ENCODE measurements at places on chromosomes 3 and 15.

DNA sequence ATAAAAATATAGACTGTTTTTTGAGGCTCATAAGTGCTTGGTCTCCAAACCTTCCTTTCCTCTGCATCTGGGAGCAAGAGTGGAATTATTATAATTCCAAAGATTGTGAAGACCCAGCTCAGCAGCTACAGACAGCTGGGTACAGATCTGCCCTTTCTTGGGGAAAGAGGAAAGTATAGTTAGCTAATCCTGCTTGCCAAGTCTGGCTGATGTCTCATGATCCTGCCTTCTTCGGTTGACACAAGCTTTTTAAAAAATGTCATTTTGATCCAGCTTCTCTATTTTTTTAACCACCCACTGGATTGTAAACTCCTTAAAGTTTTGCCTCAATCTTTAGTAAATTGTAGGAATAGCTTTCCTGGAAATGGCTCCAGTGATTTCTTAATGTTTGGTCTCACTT lies 181.1 kb downstream of the LRTM1 start:
- DNase-seq = no peak

- no peak for DNase-seq
Observed at GRCh38 chr15:48415036-48415886, 84.0 kb downstream of the DUT start.

- DNase-seq = no peak
Observed at GRCh38 chr3:17808994-17809393, 66.6 kb upstream of the TBC1D5 start.

DNA sequence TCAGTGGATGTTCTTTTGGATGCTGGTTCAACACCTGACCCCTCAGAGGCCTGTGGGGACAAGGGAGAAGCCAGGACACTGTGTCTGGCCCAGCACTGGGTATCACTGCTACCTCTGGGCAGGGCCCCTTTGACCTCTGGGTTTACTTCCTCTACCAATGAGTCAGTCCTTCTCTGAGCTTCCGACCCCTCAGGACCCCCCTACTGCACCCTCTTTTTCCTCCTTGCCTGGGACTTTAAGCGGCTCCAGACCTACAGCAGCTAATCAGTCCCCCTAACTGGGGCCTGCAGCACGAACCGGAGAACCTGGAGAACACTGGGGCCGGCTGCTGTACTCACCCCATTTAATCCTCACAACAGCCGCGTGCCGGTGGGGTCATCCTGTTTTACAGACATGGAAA lies 3.8 kb downstream of the CHST14 start:
- no peak for DNase-seq

GRCh38 chr3:138051947-138052802 lies 42.2 kb downstream of the CLDN18 start:
- no peak for DNase-seq

GRCh38 chr3:105422645-105423044 lies 55.9 kb downstream of the ALCAM start:
- no peak for DNase-seq

- no peak for DNase-seq
Observed at GRCh38 chr15:89976246-89976600, 24.9 kb upstream of the ZNF710 start.

DNA sequence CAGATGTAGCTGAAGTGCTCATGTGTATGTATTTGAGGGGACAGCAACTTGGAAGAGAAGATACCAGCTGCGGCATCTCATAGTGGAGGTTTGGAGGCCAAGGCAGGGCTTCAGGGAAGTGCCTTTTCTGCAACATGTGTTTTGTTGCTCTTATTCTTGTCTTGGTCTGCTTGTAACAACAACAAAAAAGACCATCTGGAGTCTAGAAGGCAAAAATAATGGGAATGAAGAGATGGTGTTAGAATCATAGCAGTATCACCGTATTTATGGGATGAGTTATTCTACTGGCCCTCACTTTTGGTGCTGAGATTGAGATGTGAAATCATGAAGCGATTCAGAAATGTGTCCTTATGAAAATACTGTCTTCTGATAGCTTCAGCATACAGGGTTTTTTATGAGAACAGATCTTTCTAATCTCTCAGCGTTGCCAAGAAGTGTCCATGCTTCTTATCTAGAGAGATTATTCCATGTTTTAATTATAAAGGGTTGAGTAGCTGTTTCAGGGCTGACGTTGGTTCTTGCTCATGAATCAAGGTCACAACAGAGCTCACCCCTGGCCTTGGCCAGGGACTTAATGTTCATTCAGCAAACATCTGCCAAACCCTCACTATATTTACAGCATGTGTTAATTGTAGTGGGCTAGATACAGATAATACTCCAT lies 58.0 kb downstream of the ITPR1 start:
- DNase-seq = no peak

GRCh38 chr3:2948882-2949281 lies 161.3 kb downstream of the IL5RA start:
- DNase-seq = no peak

- no peak for DNase-seq
Observed at GRCh38 chr15:99592145-99592791, 26.5 kb downstream of the MEF2A start.

- DNase-seq = no peak
Observed at GRCh38 chr15:85623315-85624049, 171.2 kb downstream of the KLHL25 start.

GRCh38 chr3:58388550-58389091 lies 45.0 kb downstream of the PDHB start:
- no peak for DNase-seq

GRCh38 chr3:33035596-33035995 lies 61.4 kb downstream of the GLB1 start:
- no peak for DNase-seq

DNA sequence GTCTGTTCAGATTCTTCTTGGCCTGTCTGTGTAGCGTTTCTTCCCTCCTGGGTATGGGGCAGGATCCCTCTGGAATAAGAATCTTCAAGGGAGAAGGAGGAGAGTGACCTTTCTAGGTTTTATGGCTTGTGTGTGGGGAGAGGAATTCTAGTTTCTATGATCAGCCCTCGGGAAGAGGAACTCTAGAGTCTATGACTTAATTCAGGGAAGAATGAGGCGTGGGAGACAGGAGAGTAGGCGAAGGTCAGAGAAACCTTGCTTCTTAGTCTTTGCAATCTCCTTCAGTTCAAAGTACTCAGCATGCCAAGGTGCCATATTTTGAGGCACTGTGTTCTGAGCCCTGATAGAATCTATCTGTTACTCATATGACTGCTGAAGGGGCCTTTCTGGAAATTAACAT lies 99.2 kb upstream of the C3orf80 start:
- no peak for DNase-seq

- no peak for DNase-seq
Observed at GRCh38 chr3:50630394-50630793, 13.4 kb downstream of the MAPKAPK3 start.

DNA sequence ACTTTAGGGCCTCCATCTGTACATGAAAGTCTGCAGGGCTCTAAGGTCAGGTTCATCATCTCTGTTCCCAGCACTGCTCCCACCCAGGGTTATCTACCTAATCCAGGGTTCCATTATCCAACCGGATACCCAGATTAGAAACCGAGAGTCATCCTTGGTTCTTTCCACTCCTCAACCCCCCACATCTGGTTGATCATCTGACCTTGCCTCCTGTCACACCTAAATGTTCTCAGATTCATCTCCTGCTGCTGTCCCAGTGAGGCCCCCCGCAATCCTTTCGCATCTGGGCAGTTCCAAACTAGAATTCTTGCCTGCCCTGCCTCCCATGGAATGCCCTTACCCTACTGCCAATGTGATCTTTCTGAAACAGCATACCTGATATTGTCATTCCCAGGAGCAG lies 136.5 kb downstream of the PDE8A start:
- no peak for DNase-seq

GRCh38 chr15:87660251-87661129 lies 596.0 kb downstream of the NTRK3 start:
- DNase-seq = no peak

DNA sequence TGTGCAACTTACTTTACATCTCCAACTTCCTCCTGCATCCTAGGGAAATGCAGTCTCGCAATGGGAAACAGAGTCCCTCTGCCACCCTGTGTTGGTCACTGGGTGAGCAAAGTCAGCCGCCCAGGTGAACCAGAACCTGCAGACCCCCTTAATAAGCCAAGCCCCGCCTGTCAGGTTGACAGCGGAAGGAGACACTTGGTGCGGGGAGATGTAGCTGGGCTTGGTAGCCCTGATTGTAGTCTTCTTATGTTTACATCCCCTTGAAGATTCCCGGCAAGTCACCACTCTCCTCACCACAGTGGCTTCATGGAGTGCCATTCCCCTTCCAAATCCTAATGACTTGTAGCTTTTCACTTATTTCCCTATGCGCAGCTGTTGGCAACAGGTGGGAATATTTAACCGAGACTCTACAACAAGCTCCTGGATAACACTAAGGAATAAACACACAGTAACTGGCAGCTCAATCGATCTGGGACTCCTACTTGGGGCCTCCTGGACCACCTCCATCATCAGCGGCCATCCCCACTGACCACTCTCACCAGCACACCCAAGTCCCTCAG lies 17.7 kb upstream of the CLSTN2 start:
- no peak for DNase-seq

DNA sequence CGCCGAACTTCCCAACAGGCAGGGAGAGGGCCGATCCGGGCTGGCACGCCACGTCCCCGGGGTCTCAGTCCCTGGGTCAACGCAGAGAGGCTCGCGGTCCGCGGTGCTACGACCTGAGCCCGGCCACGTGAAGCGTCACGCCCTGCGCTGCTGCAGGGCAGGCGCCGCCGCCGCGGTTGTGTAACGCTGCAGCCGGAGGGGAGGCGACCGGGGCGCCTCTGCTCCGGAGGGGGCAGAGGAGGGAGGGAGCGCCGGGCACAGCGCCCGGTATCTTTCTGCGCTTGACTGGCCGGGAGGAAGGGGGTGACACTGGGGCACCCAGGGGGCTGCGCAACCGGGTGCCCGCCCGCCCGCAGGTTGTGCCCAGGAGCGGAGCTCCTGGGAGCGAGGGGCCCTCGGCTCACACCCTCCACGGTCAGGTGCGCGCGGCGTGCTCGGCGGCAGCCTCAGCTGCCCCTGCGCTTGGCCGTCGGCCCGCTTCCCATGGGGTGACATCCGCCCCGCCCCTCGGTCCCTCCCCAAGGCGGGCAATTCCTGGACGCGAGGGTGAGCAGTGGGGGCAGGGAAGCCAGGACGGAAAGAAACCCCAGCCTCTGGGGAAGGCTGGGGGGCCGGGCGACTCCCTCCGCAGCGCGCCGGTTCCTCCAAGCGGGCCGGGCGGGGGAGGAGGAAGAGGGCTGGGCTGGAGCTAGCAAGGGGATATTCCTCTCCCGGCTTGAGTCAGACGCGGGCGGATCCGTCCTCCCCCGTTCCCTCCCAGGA lies 852 bp upstream of the BHLHE40 start:
- peak; percentile 76 for DNase-seq

GRCh38 chr3:130386604-130387263 lies 41.3 kb downstream of the COL6A5 start:
- DNase-seq = no peak

GRCh38 chr3:53375019-53375418 lies 27.7 kb upstream of the DCP1A start:
- DNase-seq = no peak

Measured in CD4-positive, alpha-beta memory T cell (primary cell).